GM23338 (cell line): ENCODE measurements at places on chromosomes 3 and 15. TPM values are rescaled to one million over a fixed set of nuclear protein-coding genes. Genes with fewer than 3 reads are reported as not detected.
A peak's percentile ranks its signal among the peaks of the same experiment; 100 is the strongest.

Gene SLC6A20
- 0.14 TPM in 1 of 2 replicates, not detected in the other for total RNA-seq

Gene ADAMTSL3
- 0.35 and 0.87 TPM in 2 replicates for total RNA-seq

Gene EPHA3
- total RNA-seq, result 0.21 and 0.47 TPM in 2 replicates

Gene IQCF5
- not detected in 2 replicates for total RNA-seq

Gene SERINC4
- not detected in 2 replicates for total RNA-seq

Gene ACKR4
- not detected in 2 replicates for total RNA-seq

Gene C3orf85
- total RNA-seq, result not detected in 2 replicates

Gene ISLR
- total RNA-seq, result 1.6 TPM in 1 of 2 replicates, not detected in the other

DNA sequence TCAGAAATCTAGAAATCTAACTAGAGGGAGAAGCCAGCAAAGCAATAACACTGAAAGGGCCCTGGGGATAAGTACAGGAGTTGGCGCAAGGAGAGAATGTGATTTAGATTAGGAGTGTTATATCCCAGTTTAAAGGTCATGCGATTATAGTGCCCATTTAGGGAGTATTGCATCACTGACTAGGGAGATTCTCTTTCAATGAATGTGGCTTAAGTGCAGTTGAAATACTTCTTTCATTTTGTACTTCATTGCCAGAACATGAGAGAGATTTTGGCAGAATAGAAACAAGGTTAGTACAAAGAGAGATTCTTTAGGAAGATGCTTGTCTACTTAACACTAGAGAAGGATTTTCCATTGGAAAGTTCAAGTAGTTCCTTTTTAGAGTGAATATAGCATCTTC is 13.9 kb downstream of the ROBO2 start:
- DNase-seq, result no peak

GRCh38 chr15:35496585-35496984 is 49.4 kb downstream of the DPH6 start:
- no peak for DNase-seq

GRCh38 chr3:55489798-55490132 is 2.7 kb upstream of the WNT5A start:
- peak; percentile 76 for DNase-seq

DNA sequence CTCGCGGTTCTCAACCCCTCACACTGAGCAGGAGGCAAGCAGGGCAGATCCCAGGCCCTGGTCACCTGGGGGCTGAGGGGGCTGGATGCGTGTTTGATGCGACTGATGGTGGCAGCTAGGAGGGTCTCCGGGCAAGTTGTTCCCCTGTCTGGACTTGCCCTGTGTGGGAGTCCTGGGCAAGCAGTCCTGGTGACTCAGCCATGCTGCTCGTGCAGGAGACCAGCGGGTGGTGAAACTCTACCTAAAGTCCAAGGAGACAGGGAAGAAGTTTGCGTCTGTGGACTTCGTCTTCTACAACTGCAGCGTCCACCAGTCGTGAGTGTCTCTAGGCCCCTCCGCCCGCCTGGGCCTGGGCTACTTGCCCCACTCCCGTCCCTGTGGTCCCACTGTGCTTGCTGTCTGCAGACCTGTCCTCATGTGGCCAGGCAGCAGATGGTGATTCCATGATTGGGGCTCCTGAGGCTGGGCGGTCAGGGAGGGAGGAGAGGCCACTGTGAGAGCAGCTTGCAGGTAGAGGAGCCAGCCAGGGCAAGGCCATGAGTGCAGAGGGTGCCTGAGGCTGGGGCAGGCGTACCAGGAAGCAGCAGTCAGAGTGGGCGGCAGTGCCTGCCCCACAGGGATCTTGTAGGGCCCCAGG is 23.1 kb downstream of the PLXNA1 start:
- DNase-seq, result no peak

DNA sequence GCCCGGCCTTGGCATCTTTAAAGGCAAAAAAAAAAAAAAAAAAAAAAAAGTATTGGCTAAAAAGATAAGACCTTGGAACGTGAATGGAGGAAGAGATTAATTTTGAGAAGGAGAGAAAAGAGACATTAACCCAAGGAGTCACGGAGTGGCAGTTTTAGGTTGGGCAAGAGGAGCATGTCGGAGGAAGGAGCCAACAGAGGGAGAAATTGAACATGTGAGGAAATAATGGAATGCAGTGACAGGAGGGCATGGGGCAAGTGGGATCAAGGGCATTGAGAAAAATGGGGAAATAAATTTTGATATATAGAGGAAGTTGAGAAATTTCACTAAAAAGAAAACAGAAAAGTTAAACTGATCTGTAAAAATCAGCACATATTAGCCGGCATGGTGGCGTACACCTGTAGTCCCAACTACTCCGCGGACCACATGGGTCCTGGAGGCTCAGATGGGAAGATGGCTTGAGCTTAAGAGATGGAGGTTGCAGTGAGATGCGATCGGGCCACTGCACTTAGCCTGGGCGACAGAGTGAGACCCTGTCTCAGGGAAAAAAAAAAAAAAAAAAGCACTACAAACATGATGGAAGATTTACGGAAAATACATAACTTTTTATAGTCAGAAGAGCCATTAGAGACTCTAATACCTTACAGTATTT is 1.2 kb downstream of the HAUS2 start:
- no peak for DNase-seq

GRCh38 chr15:86300390-86301125 is 220.9 kb downstream of the AGBL1 start:
- peak; percentile 17 for DNase-seq

GRCh38 chr15:42163947-42164550 is 7.6 kb upstream of the PLA2G4F start:
- no peak for DNase-seq

GRCh38 chr3:39879581-39879980 is 70.2 kb downstream of the MYRIP start:
- DNase-seq, result no peak

DNA sequence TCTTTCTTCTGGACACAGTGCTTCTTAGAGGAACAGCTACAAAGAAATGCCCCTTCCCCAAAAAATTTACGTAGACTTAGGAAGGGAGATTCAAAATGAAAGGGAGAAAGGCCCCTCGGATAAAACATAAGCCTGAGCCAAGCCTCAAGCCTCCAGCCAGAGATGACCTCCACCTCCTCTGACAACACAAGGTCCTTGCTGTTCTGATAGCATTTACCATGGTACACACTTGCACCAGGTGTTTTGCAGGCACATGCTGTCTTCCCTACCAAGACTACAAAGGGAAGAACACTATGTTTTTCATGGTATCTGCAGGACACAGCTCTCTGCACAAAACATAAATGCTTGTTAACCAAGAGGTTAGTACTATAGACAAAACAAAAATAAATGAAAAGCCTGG is 27.8 kb downstream of the RYK start:
- no peak for DNase-seq

DNA sequence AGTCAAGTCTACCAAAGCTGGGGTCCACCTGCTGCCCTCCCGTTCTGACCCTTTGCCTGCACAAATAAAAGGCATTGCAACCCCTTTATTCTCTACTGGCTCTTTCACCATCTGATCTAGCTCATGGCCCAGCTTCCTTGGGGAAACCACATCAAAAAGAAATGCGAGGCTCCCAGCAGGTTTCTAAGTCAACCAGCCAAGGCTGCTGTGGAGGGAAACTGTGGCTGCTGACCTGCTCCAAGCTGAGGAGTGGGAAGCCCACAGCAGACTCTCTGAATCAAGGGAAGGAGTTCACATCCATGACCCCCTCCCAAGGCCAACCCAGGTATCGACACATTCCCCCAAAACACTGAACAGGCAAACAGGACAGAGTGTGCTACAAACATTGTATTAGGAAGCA is 25.2 kb upstream of the SLCO2A1 start:
- no peak for DNase-seq

GRCh38 chr3:138356730-138357405 is 8.5 kb downstream of the MRAS start:
- no peak for DNase-seq

- DNase-seq, result no peak
Observed at GRCh38 chr3:40848421-40848820, 323.7 kb downstream of the ZNF621 start.

GRCh38 chr3:53731934-53732624 is 114.1 kb downstream of the CHDH start:
- no peak for DNase-seq

GRCh38 chr3:143119974-143120715 is 574 bp downstream of the CHST2 start:
- peak; percentile 70 for DNase-seq

DNA sequence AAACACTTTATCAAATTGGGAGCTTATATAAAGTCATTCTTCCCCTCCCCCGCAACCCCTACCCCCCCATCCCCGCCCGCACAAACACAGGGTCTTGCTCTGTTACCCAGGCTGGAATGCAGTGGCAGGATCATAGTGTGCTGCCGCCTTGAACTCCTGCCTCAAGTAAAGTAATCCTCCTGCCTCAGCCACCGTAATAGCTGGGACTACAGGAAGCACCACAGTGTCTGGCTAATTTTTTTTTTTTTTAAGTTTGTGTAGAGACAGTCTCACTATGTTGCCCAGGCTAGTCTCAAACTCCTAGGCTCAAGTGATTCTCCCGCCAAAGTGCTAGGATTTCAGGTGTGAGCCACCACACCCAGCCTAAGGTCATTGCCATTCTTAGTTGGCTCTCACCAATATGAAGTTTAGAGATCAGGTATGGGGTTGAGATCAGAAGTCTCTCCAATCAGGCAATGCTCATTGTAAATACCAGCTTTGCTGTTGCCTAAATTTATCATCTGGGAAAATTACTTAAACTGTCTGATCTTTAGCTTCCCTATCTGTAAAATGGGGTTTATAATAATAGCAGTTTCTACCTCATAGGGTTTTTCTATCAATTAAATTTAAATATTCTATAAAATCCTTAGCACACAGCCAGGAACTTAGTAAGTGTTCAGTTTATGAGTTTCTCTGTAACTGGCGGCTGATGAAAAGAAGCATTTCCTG is 60.3 kb downstream of the TGFBR2 start:
- DNase-seq, result peak; percentile 34

DNA sequence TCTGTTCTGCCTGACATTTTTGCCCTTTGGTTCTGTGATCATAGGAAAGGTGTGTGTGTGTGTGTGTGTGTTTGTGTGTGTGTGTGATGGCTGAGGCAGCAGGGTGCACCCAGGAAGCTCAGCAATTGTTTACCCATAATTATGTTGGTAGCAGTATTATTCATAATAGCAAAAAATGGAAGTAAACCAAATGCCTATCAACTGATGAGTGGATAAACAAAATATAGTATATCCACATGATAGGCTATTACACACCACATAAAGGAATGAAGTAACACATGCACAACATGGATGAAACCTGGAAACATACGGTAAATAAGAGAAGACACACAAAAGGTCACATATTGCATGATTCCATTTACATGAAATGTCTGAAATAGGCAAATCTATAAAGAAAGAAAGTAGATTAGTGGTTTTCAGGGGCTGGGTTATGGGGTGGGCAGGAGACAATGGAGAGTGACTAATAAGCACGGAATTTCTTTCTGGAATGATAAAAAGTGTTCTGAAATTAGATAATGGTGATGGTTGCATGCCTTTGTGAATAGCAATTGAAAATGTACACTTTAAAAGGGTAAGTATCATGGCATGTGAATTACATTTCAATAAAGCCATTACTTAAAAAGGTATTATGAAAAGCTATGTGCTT is 167.2 kb downstream of the POLR2M start:
- no peak for DNase-seq

DNA sequence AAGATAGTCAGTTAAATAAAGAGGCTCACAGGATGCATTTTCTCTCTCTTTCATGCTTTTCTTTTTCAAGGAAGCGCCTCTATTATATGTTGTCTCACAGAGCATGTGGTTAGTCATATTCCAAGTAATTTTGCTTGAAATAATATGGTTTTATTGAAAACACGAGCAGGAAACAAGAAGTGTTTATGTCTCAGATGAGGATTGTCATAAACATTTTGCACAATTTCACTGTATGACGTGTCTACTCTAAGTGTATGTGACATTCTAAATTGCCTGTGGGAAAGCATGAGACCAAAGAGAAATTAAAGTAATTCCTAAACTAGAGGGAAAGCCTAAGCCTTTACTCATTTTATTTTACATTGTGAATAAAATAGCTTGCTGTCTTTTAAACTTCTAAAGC is 818.6 kb downstream of the EPHA3 start:
- DNase-seq, result no peak

GRCh38 chr3:32037932-32038267 is 56.4 kb downstream of the ZNF860 start:
- no peak for DNase-seq

GRCh38 chr15:60395276-60396011 is 2.3 kb downstream of the ANXA2 start:
- DNase-seq, result no peak

DNA sequence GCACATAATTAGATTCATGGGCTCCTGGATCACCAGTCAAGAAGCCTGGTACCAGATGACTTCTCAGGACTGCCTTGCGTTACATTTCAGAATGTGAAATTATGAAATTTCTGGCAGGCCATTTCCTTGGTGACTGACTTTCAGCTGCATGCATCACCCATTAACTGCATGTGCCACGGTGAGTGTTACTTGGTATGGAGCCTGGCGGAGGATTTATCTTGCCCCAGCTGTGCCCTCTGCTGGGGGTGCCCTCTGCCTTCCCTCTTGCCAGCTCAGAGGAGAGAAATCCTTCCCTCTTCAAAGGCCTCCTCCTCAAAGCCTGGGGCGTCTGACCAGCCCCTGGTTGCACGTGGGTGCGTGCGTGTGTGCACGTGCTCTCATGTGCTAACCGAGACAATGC is 57.7 kb upstream of the CTSH start:
- no peak for DNase-seq

- no peak for DNase-seq
Observed at GRCh38 chr15:96273317-96274086, 57.0 kb upstream of the NR2F2 start.

- no peak for DNase-seq
Observed at GRCh38 chr3:53577506-53577905, 83.1 kb downstream of the CACNA1D start.

DNA sequence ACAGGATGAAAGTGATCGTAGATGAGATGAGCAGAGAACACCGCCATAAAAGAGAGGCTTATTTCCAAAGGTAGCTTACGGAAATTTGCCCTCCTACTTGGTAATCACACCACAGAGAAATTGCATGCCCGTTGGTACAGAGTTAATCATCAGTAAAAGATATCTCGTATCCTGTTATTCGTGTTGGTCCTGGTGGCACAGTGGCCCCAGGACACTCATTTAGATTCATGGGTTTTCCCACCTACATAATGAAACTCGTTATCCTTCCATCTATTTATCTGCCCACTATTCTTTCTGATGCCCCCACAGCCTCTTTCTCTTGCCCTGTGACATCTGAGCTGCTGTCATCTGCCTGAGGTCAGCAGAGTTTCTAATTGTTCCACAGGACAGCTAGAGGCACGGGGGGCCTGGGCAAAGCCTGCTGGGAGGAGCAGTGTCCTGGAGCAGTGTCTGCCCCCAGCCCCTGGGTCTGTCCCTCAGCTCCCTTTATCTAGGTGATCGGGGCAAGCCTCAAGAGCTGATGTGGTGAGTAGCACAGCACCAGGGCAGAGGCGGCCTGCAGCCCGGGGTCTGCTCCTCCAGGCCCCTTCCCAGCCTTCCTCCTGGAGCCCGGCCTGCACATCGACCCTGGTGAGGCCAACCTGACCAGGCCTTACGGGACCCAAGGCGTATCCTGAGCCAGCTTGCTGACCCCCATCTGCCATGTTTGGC is 42.2 kb downstream of the PXYLP1 start:
- DNase-seq, result no peak

DNA sequence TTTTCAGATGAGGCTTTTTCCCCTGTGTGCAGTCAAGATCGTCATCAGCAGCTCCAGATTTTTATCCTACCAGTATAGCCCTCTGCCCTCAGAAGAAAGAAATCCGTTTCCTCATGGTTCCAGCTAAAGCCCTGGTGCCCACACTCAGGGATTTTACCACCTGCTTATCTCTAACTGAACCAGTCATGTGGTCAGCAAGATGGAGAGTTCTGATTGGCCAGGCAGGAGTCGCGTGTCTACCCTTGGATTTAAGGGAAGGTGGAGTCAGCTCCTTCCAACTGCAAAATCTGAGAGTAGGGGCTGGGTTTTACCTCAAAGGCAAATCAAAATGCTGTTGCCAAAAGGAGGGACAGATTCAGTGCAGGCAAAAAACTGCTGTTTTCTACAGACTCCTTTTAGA is 135.3 kb downstream of the LRTM1 start:
- DNase-seq, result no peak
